Psoas muscle (tissue), 8 donors: ENCODE measurements at places on chromosomes 4 and X. TPM values are rescaled to one million over a fixed set of nuclear protein-coding genes. Genes with fewer than 3 reads are reported as not detected.

DNA sequence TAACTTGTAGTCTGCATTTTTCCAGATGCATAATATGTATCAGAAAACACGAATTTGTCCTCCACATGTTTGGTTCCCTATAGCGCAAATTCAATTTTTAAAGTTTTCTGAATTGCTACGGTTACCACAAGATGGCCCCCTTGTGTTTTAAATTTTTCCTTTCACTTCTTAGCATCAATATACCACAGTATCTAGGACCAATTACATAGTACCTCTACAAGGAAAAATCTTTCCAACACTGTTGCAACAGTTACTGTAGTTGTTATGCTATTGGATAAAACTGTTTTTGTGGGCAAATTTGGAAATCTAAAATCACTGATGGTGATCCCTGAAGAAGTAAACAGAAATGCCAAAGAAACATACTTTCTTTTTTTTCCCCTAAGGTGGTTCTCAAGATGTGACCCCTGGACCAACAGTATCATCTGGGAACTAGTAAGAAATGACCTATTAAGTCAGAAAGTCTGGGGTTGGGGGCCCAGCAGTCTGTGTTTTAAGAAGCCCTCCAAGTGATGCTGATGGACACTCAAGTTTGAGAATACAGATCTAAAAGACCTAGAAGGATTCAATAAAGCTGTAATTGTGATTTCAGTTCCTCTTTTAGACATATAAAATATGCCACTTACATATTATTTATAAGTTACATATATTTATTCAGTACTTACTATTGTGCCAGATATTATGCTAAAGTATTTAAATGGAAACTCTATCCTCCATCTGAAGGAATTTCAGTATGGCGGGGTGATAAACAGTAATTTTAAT is 3.1 kb downstream of the ZGRF1 start:
- H3K27ac ChIP-seq, result no peak overlapping the region
- no peaks in the 10 kb centered on the region for H3K27me3 ChIP-seq
- no peaks in the 10 kb centered on the region for H3K36me3 ChIP-seq
- DNase-seq, result no peak
- H3K4me3 ChIP-seq, result no peak overlapping the region
- peaks cover 12% of the 10 kb centered on the region for H3K4me1 ChIP-seq

DHX15 gene
- total RNA-seq, result 35.2 TPM

GRCh38 chrX:87634361-87634760 is 116.8 kb downstream of the KLHL4 start:
- H3K36me3 ChIP-seq, result no peaks in the 10 kb centered on the region
- no peak for DNase-seq
- no peak overlapping the region for H3K27ac ChIP-seq
- H3K27me3 ChIP-seq, result peaks cover 11% of the 10 kb centered on the region
- H3K4me1 ChIP-seq, result no peaks in the 10 kb centered on the region
- H3K4me3 ChIP-seq, result no peak overlapping the region

DNA sequence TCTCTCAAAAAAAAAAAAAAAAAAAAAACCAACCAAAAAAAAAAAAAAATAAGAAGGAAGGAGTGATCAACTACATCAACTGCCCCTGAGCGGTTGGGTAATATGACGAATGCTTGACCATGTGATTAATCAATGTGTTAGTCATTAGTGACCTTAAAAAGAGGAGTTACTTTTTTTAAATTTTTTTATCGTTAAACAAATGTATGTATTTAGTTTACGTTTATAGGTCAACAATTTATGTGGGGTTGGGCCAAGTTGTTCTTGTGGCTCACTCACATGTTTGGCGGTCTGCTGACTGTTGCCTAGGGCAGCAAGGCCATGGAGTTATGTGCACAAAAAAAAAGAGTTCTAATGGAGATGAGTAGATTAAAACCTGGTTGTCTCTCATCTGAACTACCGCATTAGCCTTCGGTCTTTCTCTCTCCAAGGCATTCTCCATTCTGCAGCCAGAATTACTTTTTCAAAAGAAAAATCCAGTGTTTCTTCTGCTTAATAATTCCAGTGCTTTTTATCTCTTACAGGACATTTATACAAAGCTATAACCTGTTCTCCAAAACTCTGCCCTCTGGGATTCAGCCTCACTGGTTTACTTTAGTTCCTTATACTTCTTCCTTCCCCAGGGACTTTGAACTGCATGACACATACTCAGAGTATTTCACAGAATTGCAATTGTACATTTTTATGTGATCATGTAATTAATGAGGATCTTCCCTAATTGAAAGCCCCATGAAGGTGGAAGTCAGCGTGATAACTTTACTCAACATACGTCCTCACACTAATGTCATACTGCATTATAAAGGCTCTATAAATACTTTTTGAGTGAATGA is 505.5 kb downstream of the ANKRD50 start:
- no peak overlapping the region for H3K27ac ChIP-seq
- H3K36me3 ChIP-seq, result no peaks in the 10 kb centered on the region
- no peaks in the 10 kb centered on the region for H3K27me3 ChIP-seq

- H3K36me3 ChIP-seq, result no peaks in the 10 kb centered on the region
- no peaks in the 10 kb centered on the region for H3K4me1 ChIP-seq
- no peak overlapping the region for H3K27ac ChIP-seq
- H3K4me3 ChIP-seq, result no peak overlapping the region
- no peak for DNase-seq
Measured at GRCh38 chr4:126794363-126794762, 838.4 kb upstream of the INTU start.

GAGE2A gene
- total RNA-seq, result not detected

PDCL2 gene
- total RNA-seq, result not detected
